ENCODE measurements at places on chromosomes 7 and 10. TPM values are rescaled to one million over a fixed set of nuclear protein-coding genes. Genes with fewer than 3 reads are reported as not detected.

- no peaks in the 10 kb centered on the region for H3K27me3 ChIP-seq
- H3K4me3 ChIP-seq: no peak overlapping the region
- peaks cover 11% of the 10 kb centered on the region for H3K36me3 ChIP-seq
- peaks cover 25% of the 10 kb centered on the region for H3K4me1 ChIP-seq
- no peak overlapping the region for H3K27ac ChIP-seq
These were observed 19.3 kb downstream of the PCGF5 start for GRCh38 chr10:91239789-91240188.

- H3K27me3 ChIP-seq: no peaks in the 10 kb centered on the region
- no peak overlapping the region for H3K4me3 ChIP-seq
- H3K27ac ChIP-seq: no peak overlapping the region
- H3K4me1 ChIP-seq: peaks cover 57% of the 10 kb centered on the region
These were observed 10.6 kb downstream of the SGMS1 start for GRCh38 chr10:50613150-50613549.

DNA sequence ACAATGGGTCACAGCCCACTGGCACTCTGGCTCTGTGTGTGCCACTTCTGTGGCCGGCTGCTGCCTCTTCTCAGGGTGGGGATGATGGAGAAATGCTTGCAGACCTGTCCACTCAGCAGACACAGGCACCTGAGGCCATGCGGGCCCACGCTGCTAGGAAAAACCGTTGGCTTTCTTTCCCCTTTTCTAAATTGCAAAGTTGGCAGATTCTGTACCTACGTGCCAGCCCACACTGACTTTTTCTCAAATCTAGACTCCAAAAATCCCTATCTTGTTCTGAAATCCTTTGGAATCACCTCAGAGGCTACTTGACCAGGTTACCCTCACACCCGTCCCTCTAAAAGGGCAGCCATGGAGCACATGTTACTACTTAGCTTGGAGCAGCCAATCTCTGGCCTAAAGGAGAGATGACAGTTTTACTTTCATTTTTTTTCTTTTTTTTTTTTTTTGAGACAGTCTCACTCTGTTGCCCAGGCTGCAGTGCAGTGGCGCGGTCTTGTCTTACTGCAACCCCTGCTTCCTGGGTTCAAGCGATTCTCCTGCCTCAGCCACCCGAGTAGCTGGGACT, 99.4 kb downstream of the RNF216 start:
- no peak for DNase-seq
- H3K27me3 ChIP-seq: no peaks in the 10 kb centered on the region
- peaks cover 71% of the 10 kb centered on the region for H3K4me1 ChIP-seq
- H3K4me3 ChIP-seq: no peak overlapping the region
- H3K27ac ChIP-seq: no peak overlapping the region

GRCh38 chr10:131244836-131245235, 66.7 kb downstream of the TCERG1L start:
- no peaks in the 10 kb centered on the region for H3K36me3 ChIP-seq
- H3K4me3 ChIP-seq: no peak overlapping the region

DNA sequence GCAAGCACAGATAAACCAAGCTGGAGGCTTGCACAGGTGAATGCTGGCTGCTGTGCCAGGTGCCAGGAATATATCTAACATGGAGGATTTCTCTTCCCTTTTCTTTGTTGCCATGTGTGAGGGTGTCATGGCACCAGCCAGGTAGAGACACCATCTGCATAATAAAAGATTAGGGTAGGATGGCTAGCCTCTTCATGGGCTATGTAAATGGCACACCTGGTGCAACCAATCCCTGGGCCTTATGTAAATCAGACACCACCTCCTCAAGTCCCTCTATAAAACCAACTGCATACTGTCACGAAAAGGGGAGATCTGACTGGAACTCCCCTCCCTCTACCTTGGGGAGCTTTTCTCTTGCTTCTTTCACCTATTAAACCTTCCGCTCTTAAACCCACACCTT, 322.5 kb upstream of the POM121L12 start:
- no peak overlapping the region for H3K4me3 ChIP-seq
- no peak overlapping the region for H3K27ac ChIP-seq
- no peaks in the 10 kb centered on the region for H3K4me1 ChIP-seq
- H3K36me3 ChIP-seq: no peaks in the 10 kb centered on the region
- no peak for DNase-seq

- no peak for DNase-seq
- no peaks in the 10 kb centered on the region for H3K27me3 ChIP-seq
- peaks cover 6% of the 10 kb centered on the region for H3K4me1 ChIP-seq
- no peak overlapping the region for H3K4me3 ChIP-seq
- H3K36me3 ChIP-seq: no peaks in the 10 kb centered on the region
These were observed 51.1 kb downstream of the DPYSL4 start for GRCh38 chr10:132237871-132238270.

DNA sequence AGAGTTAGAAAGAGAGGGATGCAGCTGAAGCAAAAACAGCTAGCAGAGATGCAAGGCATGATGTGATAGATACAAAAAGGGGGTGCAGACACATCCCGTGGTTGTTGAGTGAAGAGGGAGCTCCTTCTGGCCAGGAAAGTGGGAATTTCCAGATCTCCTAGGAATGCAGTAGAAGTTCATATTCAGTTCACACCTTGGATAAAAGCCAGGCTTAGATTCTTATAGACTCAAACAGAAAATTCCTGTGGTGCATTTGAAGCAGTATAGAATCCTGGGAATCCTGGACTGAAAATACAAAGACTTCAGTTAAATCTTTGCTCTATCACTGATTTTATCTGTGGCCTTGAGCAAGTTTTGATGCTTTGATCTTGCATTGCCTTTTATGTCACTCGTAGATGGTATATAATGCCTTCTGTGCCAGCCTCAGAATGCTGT, 33.9 kb downstream of the SGPL1 start:
- H3K27ac ChIP-seq: no peak overlapping the region
- H3K4me1 ChIP-seq: peaks cover 18% of the 10 kb centered on the region
- no peak for DNase-seq

DNA sequence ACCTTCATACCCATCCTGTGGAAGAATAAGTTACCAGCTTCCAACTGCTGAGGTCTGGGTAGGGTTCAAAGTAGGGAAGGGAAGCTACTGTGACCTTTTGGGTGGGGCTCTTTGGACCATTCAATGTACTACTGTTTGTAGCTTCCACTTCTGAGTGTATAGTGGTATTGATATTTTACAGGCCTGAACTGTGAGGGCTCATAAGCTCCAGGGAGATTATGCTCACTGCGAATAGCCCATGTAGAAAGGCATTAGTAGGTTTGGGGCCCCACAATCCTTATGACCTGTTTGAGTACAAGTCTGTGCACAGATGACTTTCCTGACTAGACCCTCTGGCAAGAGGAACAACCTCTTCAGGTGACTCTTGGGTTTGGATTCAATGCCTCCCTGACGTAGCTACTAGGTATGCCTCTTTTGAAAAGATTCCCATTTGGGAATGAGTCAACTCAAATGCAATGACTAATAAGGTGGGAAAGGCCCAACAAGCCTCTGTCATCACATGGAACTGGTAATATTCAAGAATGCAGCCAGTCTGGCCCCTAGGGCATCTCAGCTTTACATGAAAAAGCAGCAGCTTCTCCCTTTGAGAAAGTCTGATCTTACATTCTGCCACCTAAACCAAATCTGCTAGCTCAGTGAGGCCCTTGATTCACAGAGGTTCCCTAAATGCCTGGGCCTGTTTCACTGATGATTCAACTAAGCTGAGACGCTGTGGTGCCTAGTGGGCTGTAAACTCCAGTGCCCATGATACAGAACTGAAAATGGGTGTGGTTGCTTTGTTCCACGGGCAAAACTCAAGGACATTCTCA, 79.8 kb downstream of the ABI1 start:
- no peaks in the 10 kb centered on the region for H3K36me3 ChIP-seq
- H3K27ac ChIP-seq: no peak overlapping the region
- no peak for DNase-seq

DNA sequence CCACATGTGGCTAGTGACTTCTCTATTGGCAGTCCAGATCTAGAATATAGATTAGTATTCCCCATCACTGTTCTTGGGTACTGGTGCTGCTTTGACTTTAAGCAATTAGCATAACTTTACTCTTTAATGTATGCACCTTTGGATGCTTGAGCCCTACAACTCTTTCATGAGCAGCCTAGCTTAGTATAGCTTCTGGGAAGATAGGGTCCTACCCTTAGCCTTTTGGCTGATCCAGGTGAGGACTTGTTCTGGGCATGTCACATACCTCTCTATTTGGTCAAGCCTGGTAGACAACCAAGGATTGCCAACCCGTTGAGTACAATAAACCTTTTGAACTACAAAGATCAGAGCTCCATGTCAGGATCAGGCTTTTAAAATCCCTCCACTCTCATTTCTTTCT, 17.7 kb downstream of the PCGF5 start:
- no peaks in the 10 kb centered on the region for H3K27me3 ChIP-seq
- peaks cover 25% of the 10 kb centered on the region for H3K4me1 ChIP-seq
- no peak for DNase-seq

DNA sequence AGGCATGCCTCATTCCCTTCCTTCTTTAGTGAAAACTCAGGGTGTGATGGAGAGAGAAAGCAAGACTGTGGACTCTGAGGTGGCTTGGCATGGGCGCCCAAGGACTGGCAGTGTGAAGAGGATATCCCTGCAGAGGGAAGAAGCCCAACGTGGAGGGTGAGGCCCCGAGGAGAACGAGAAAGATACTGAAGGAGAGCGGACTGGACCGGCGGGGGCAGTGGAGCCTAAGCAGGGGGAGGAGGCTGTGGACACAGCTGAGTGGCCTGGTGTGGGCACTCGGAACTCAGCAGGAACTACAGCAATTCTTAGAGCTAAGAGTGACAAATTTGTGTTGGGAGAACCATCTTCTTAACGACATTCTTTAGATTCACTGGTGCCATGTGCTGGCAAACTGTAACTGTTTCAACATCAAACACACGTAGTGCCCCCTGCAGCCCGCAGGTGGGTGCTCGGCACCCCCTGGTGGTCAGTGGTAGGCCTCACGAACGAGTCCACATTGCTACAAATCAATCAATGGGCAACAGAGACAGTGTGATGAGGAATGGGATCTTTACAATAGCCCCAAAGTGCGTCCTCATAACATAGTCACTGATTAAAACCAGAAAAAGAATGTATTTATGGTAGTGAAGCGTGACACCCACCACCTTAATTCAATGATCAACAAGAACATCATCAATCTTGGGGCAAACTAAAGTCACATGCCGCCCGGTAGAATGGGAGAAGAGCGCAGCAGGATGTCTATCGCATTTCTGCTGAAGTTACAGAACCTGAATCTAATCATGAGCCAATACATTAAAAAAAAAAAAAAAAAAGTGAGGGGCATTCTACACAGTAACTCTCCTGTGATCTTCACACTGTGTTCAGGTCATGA, 2.0 kb upstream of the SFTPA1 start:
- H3K36me3 ChIP-seq: no peaks in the 10 kb centered on the region
- H3K4me3 ChIP-seq: no peak overlapping the region

DNA sequence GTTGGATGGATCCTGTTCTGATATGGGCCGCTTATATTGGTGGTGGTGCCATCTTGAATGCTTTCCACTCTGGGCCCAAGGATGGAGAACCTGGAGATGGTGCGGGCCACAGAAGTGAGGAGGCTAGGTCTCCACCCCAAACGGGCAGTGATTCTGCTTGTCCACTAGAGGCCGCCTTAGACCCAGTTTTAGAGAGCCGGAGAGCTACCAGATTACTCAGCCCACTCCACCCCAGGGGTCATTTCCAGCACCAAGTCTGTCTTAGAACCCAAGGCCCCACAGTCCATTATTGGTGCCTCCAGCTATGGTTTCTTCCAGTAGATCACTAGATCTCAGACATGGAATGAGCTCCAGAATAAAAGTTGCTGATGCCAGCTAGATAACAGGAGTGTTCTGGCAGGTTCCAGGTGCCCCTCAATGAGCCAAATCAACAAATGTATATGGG, 11.8 kb upstream of the CAMK2G start:
- no peaks in the 10 kb centered on the region for H3K36me3 ChIP-seq
- H3K4me3 ChIP-seq: no peak overlapping the region
- DNase-seq: peak; percentile 58

- H3K27ac ChIP-seq: no peak overlapping the region
- H3K4me3 ChIP-seq: no peak overlapping the region
- H3K36me3 ChIP-seq: no peaks in the 10 kb centered on the region
- DNase-seq: peak; percentile 2
These were observed 15.1 kb upstream of the ZMIZ1 start for GRCh38 chr10:79053481-79054202.

DNA sequence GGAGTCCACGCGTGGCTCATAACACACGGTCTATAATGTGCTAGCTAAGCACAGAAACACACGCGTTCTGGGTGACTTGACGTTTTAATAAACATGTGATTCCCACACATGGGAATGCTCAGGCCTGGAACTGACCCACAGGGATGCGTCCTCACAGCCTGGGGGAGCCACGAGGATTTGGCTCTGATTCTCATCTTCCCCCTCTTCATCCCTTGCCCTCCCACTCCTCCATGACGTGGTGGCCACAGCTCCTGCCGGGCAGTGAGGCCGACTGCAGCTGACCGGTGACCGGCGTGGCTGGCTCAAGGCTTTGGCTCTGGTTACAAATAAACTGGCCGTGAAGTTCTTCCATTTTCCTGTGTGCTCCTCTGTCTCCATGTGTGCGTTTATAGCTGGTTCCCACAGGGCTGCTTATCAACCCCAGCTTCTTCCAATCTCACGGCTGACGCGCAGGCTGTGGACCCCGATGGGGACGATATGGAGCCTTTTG, 40.9 kb upstream of the KLF6 start:
- no peak overlapping the region for H3K4me3 ChIP-seq
- peak overlapping the region; percentile 59 for H3K27ac ChIP-seq
- H3K4me1 ChIP-seq: peaks cover 24% of the 10 kb centered on the region

TCERG1L gene
- total RNA-seq: not detected

LLCFC1 gene
- not detected for total RNA-seq

ASB4 gene
- 6.3 TPM for total RNA-seq

HOXA2 gene
- total RNA-seq: not detected

PLCE1 gene
- 11.2 TPM for total RNA-seq

GCK gene
- 0.49 TPM for total RNA-seq

SORCS1 gene
- 2.9 TPM for total RNA-seq
